ENCODE measurements at places on chromosomes 11 and 22. TPM values are rescaled to one million over a fixed set of nuclear protein-coding genes. Genes with fewer than 3 reads are reported as not detected.

RAB1B gene
- total RNA-seq: 112 TPM

C11orf52 gene
- 0.88 TPM for total RNA-seq

CNTF gene
- 1.8 TPM for total RNA-seq

CADM1 gene
- total RNA-seq: 106 TPM

ANO5 gene
- 50.0 TPM for total RNA-seq

HBD gene
- total RNA-seq: 0.17 TPM

RIN1 gene
- total RNA-seq: 2.7 TPM

RCOR2 gene
- 3.0 TPM for total RNA-seq

FXYD6 gene
- 98.7 TPM for total RNA-seq

OR56A3 gene
- total RNA-seq: not detected

MOV10L1 gene
- 3.7 TPM for total RNA-seq

SLC25A1 gene
- total RNA-seq: 31.4 TPM

C22orf15 gene
- total RNA-seq: 4.9 TPM

SYNGR1 gene
- total RNA-seq: 43.8 TPM

TMEM191C gene
- 3.9 TPM for total RNA-seq

P2RY2 gene
- 0.11 TPM for total RNA-seq

IGSF22 gene
- total RNA-seq: 0.20 TPM

KCNK4 gene
- total RNA-seq: 1.0 TPM

CALCB gene
- 26.9 TPM for total RNA-seq

MYO7A gene
- 6.0 TPM for total RNA-seq

OR2D2 gene
- 0.22 TPM for total RNA-seq

PRR5L gene
- 29.6 TPM for total RNA-seq

GP1BB gene
- total RNA-seq: 5.3 TPM

NLRP6 gene
- total RNA-seq: not detected

FAM168A gene
- total RNA-seq: 80.8 TPM

OR52I2 gene
- total RNA-seq: not detected

CYB5R2 gene
- 71.8 TPM for total RNA-seq

NUDT22 gene
- 20.3 TPM for total RNA-seq

FAT3 gene
- total RNA-seq: 87.7 TPM

RAG1 gene
- 1.3 TPM for total RNA-seq

IL17REL gene
- 0.22 TPM for total RNA-seq

GSTT2 gene
- total RNA-seq: not detected

FXYD2 gene
- total RNA-seq: 1.4 TPM

DEFB131B gene
- total RNA-seq: not detected

BLID gene
- total RNA-seq: 6.2 TPM

PDGFB gene
- total RNA-seq: 9.8 TPM

HEPHL1 gene
- total RNA-seq: not detected

ABTB2 gene
- total RNA-seq: 4.6 TPM

NELL1 gene
- 57.9 TPM for total RNA-seq

DDX6 gene
- 230 TPM for total RNA-seq

SLC22A9 gene
- total RNA-seq: 0.10 TPM

MPPED1 gene
- 14.3 TPM for total RNA-seq

TMPRSS13 gene
- total RNA-seq: 0.20 TPM

EXPH5 gene
- total RNA-seq: 3.6 TPM

APOBEC3H gene
- not detected for total RNA-seq

CTSW gene
- total RNA-seq: 0.39 TPM

POU2AF2 gene
- not detected for total RNA-seq

OR51E2 gene
- 0.40 TPM for total RNA-seq

PGA4 gene
- total RNA-seq: 1.8 TPM

PPP2R1B gene
- 45.1 TPM for total RNA-seq

SYT13 gene
- 78.4 TPM for total RNA-seq

All from spinal cord (tissue), 10 donors.